ENCODE measurements at places on chromosomes 16 and 17.

GRCh38 chr16:1429012-1429411 is 1.9 kb upstream of the PERCC1 start:
- DNase-seq = no peak

- no peak for DNase-seq
Measured at GRCh38 chr17:37134050-37134449, 185.3 kb downstream of the AATF start.

- DNase-seq = no peak
Measured at GRCh38 chr17:16449121-16449570, 33.8 kb downstream of the TRPV2 start.

GRCh38 chr17:44222112-44222869 is 2.8 kb upstream of the UBTF start:
- peak; percentile 42 for DNase-seq

DNA sequence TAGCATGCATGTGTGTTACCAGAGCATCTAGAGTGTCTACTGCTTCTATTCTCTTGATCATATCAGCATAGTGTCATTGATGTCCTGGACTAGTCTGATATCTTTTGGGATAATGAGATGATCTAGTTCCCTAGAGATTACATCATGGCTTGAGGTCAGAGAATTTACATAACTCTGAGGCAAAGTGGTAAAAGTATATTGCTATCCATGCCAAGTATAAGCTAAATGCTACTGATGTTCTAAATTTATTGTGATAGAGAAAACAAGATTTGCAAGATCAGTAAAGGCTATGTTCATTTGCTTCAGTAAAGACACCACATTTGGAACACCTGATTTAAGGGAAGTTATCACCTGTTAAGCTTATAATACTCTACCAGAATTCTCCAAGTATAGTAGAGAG is 280.7 kb upstream of the PSMD7 start:
- DNase-seq = no peak

GRCh38 chr16:86622700-86623615 is 44.6 kb downstream of the FOXL1 start:
- no peak for DNase-seq

GRCh38 chr17:6913608-6914443 is 82.0 kb upstream of the ALOX12 start:
- peak; percentile 70 for DNase-seq

GRCh38 chr16:47574091-47575054 is 113.2 kb downstream of the PHKB start:
- DNase-seq = no peak

DNA sequence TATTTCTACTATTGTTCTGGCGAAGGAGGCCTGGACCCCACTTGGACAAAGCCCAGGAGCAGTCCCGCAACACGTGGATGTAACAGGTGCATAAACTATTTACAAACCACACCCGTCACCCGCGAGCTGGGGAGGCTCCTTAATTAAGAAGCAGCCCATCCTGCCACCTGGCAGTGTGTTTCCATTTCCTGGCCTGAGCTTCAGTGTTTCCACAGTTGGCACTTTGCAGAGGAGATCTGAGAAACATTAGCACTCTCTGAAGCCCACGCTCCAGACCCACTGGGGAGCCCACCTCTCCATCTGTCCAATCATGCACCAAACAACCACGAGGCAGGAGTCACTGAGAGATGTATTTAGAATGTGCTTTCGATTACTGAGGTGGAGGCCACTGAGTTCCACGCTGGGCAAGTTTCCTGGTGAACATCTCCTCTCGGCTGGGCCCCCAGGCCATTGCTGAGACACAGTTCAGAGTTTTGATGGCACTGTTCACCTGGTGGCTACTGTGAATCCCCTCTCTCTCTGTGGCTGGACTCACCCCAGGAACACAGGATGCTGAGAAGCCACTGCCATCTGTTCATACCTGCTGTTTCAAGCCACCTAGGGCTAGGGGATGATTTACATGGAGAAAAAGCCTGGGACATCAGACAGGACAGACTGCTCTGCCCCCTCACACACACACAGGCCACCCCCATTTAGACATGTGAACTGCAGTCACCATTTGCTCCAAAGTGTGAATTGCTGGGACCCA is 129.1 kb downstream of the AIPL1 start:
- no peak for DNase-seq

GRCh38 chr16:86537486-86537885 is 17.5 kb downstream of the MTHFSD start:
- no peak for DNase-seq

DNA sequence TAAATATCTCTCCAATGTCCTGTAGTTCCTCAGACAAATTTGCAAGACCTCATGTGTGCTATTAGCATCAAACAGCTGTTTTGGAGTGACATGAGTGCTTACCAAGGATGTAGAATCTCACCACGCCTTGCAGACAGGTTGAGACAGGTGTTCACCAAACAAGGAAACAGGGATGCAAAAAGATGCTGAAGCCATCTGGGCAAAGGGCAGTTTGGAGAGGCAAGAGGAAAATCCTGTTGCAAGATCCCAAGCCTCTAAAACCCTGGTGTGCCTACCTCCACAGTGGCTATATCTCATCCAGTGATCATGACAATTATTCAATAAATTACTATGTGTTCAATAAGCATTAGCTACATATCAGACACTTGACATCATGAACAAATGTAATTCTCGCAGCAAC is 373.7 kb downstream of the SOX9 start:
- no peak for DNase-seq

- DNase-seq = no peak
Measured at GRCh38 chr17:41553987-41554680, 17.7 kb downstream of the KRT9 start.

- no peak for DNase-seq
Measured at GRCh38 chr17:5282642-5283217, 646 bp downstream of the RABEP1 start.

GRCh38 chr17:21299981-21300600 is 15.6 kb downstream of the MAP2K3 start:
- DNase-seq = no peak

DNA sequence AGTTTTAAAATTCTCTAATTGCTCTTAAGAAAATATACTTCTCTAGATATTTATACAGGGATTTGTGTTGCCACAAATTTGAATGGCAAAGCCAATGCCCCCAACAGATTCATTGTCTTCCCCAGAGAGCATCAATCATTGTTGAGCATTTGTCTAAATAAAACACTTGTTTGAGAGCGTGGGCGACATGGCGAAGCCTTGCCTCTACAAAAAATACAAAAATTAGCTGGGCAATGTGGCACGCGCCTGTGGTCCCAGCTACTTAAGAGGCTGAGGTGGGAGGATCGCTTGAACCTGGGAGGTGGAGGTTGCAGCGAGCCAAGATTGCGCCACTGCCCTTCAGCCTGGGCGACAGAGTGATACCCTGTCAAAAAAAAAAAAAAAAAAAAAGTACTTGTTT is 13.4 kb upstream of the SRSF1 start:
- no peak for DNase-seq

DNA sequence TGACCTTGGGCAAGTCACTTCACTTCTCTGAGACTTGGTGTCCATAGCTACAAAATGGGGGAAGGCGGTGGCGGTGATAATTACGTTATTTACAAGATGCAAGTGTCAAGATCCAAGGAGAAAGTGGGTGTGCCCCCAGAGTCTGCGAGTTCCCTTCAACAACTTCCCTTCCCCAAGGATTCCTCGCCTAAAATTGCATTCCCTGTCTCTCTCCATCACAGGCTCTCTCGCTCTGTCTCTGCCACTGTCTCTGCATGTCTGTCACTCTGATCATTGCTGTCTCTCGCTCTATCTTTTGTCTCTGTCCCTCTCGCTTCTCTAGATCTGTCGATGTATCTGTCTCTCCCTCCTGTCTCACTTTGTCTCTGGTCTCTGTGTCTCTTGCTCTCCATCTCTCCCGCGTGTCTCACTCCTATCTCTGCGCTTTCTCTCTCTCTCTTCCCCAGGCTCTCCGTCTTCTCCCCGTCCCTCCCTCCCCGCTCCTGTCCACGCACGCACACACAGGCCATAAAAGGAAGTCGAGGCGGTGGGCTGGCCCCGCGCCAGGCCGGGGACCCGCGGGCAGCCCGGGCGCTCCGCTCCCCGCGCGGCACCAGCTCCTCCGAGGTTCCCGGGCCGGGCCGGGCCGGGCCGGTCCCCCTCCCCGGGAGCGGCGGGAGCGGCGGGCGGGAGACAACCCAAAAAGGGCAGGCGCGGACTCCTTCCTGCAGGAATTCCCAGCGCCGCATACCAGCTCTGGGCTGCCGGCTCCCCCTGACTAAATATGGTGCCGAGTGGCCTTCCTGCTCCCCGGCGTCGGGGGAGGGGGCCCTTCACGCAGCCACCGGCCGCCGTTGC is 1.1 kb upstream of the MYH11 start:
- DNase-seq = no peak

DNA sequence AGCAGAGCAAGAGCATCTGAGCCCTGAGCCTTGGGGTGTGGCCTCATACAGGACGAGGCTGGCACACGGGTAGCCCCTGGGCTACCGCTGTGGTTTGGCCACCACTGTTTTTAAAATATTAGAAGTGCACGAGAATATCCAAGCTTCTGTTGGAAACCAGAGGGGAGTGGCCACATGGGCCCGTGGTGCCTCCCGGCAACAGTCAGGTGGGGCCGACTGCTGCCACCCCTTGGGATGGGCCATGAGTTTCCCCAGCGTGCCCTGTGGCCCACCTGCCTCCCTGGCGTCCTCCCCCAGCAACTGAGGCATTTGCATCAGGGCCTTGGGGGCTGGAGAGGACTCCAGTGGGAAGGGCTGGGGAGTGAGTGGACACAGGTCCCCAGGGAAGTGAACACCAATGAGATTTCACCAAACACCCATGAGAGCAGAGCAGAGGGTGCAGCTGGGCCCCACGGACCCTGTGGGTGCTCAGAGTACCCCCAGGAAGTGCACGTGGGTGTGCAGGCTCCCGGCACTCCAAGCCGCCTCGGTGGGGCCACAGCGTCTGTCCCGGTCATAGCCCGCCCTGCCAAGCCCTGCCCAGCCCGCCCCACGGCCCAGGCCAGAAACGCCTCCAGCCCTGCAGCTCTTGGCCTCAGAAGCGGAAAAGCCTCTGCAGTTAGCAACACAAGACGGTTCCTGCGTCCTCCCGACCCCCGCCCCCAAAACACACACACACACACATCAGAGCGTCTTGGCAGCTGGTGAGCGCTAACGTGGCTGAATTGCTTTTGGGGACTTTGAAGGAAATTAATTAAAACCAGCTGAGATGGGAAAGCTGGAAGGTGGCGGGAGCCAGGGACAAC is 22.7 kb downstream of the ZNF469 start:
- DNase-seq = no peak

DNA sequence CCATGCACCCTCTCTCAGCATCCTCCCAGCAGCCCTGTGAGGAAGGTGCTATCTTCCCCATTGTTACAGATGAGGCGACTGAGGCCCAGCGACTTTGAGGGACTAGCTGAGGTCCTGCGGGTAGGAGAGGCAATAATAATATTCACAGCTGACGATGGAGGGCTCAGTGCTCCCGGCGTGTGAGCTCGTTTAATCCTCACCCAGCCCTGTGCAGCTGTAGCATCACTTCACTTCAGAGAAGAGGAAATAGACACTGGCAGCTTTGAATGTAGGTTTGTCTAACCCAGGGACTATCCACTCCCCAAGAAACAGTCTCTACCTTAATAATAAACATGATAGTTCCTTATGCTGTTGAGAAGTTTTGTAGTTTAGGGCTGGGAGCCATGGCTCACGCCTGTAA is 21.6 kb downstream of the LASP1 start:
- DNase-seq = peak; percentile 45
